ENCODE measurements at places on chromosomes 1 and 21.
A peak's percentile ranks its signal among the peaks of the same experiment; 100 is the strongest.

DNA sequence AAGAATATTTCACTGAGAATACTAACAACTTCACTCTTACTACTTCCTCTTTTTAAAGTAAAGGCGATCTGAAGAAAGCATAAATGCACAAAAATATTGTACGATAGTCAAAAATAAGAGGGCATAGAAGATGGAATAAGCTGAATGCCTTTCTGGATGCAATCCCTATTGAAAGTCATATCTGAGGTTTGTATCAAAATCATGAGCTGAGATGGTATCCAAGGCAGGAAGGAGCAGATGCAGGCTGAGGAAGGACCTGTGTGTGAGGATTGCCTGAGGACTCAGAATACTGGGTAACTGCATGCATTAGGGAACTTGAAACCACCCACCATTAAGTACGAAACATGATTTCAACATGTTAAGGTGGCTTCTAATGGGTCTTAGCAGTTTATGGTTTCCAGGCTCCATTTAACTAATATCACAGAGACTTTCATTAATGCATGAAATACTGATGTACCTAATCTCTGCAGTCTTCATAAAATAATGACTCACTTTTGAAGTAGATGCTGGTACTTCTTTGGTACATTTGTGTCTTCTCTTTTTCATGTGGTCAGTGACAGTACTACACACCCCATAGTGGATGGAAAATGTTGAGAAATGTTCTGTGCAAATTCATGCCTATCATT is 29.6 kb upstream of the RGS1 start:
- no peak for DNase-seq

DNA sequence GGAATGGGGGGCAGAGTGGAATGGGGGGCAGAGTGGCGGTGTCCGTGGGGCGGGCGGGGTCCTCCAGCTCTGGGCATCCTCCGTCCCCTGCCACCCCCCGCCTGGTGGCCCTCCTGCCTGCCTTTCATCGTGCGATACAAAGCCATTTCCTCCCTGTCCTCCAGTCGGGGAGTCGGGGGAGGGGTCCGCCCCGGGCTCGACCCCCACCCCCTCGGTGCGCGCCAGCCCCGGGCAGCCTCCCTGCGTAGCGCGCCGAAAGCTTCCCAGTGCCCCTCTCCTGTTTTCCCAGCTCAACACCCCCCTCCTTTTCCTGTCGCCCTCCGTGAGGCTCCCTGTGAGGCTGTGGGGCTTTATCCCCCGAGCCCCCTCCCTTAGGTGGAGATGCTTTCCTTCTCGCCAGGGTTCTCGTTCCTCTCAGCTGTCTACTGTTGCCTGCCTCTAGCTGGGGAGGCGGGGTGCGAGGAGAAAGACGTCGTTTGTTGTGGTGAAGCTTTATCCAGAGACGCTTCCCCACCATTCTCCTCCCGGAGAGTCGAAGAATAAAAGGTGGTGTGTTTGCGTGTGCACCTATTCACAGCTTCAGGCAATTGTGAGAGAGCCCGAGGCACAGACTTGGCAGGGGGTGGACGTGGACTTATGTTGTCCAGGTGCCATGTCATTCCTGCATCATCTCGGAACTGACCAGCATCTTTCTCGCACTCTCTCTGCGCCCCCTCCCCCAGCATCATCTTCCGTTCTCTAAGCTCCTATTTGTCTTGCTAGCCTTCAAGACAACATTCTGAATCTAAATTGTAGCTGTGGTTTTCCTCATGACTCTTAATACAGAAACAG is 848 bp downstream of the DNM3 start:
- peak; percentile 4 for DNase-seq

DNA sequence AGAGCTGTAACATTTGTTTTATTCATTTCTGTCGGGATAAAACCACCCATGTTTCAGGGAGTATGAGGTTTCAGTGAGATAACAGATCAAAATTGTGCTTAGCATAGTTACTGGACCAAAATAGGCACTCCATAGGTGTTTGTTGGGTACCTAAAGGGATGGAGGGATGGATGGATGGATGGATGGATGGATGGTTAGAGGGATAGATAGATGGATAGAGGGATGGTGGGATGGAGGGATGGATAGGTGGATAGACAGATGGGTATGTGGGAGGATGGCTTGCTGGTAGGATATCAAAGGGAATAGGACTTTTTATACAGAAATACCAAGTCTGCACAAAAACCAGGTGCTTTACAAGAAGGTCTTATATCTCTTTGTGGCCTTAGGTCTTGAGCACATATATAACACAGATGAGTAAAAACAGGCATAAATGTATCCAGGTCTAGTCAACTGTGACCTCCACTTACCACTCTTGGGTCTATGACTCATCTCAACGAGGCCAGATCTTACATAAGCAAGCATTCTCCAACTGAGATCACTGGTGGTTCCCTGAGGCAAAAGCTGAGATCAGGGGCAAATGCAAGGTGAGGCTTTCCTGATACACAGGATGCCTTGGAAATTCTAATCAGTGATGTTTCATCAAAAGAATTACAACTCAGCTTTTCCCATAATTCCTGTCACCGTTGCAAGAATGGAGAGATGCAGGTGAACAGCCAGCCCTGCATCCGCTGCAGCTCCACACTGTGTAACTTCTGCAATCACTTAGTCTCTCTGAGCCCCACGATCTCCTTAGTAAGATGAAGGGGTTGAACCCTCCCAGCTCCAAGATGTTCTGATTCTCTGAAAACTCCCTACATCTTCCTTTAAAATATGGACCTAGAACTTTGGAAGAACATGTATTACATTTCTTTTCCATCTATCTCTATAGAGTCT is 32.0 kb downstream of the PTAFR start:
- DNase-seq = peak; percentile 73

DNA sequence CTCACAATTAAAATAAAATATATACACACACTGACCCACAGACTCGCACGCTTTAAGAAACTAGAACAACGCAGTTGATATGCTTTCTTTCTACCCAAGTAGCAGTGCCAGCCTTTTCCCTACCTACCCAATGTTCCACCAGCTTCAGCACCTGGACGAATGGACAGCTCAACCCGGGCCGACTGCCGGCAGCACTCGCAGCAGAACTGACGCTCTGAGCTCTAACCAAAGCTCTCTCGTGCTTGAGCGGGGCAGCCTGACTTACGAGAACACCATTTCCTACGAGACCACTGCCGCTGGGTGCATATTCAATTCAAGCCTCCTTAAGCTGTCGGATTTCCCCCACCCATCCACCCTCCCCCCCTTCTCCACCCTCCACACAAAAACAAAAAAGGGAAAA is 127.4 kb upstream of the DPYD start:
- DNase-seq = peak; percentile 91

GRCh38 chr1:151047591-151047924 is at the start of gene C1orf56:
Gene C1orf56 (plus strand): TSS chr1:151047751. CDS start chr1:151047848, 97 bp downstream.
- peak; percentile 66 for DNase-seq

DNA sequence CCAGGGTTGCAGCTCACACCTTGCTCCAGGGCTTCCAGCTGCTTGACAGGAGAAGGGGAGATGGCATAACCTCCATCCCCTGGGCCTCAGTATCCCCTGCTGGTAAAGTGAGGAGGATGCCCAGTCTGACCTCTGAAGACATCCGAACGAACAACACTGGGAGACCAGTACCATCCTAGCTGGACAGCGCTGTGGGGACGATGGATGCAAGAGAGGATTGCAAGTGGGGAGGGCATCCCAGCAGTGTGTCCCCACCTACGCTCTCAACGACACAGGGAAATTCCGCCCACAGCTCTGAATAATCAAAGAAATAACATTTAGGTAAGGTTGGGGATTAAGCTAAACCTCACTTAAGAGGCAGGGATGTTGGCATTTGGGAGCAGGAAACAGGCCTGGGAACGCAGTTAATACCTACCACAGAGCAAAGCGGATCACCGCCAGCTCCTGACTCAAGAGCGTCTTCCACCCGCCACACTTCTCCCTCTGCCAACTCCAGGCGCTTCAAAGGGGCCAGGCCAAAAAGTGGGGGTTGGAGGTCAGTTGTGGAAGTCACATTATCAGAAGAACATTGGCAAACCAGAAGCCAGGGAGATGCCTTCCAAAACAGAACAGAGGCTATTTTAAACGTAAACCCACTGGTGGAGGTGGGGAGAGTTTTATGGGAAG is 47.6 kb downstream of the SSBP3 start:
- no peak for DNase-seq

DNA sequence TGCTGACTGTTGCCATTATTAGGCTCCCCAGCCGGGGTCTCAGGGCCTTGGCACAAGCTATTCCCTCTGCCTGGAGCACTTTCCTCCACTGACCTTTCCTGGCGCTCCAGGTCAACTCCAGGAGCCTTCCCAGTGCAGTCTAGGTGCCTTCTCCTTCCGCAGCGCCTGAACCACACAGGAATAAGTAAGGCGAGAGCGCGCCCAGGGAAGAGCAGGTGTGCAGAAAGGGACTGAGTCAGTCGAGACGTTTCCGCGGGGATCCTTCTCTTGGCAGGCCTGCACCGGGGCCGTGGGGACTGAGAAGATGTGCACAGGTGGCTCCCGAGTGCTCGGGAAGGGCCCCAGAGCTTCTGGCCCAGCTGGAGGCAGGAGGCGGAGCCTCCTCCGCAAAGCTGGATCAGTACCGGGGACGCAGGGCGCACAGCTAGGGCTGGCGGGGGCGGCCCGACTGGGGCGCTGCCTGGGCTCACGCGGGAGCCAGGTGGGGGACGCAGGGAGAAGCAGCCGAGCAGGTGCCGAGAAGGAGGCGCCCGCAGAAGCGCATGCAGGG is 765 bp upstream of the BMP8A start:
- DNase-seq = no peak

- DNase-seq = no peak
These were observed 312.0 kb upstream of the TMPRSS15 start for GRCh38 chr21:18715606-18716005.

DNA sequence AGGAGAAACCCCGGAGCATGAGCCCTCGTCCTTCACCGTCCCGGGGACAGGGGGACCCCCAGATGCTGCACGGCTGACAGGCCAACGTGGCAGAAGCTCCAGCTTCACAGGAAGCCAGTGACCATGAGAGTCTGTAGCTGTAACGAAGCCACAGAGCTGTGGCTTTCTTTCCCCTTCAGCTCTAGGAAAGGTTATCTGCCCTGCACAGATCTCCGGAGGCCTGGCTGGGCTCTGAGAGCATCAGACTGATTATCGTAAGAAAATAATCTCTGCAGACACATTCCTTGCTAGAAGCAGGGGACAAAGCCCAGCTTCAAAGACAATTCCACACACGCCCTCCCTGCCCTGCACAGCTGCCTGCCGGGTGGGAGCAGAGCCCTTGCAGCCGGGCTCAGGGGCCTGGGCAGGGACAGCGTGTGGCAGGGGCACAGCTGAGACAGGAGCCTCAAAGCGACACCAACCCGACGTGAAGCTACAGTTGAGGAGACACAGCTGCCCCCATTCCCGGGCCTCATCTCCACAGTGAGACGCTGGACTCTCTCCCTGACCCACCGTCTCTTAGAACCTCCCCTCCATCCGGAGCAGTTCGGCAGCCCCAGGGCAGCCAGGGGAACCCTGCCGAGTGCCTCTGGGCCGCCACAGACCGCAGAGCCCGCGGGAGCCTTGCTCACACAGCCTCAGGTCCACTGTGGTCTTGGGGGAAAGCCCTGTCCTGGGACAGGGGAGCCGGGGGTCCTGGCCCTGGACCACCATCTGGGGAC is 30.6 kb downstream of the POFUT2 start:
- no peak for DNase-seq

DNA sequence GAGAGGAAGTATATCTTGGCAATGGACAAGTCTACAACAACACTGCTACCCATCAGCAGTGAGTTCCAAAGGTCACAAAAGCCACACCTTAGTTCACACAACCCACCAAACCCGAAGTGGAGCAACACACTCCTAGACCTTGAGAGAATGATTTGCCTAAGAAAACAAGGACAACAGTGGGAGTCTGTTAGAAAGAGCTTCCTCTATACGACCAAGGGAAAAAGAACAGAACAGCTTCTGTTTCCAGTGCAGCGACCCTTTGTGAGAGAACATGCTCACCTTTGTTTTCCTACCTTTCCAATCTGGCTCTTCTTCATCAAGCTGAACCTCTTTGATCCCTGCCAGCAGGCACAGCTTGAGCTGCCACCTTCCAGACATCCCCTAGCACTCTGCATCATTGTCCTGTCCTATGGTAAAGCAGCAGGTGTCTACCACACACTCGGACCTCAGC is 56.7 kb upstream of the PALMD start:
- DNase-seq = no peak

GRCh38 chr1:86421601-86422280 is 2.2 kb upstream of the CLCA2 start:
- peak; percentile 26 for DNase-seq

GRCh38 chr21:21968810-21969209 is 970.6 kb downstream of the NCAM2 start:
- DNase-seq = no peak

GRCh38 chr1:121444096-121444495 is 259.3 kb downstream of the SRGAP2C start:
- no peak for DNase-seq

DNA sequence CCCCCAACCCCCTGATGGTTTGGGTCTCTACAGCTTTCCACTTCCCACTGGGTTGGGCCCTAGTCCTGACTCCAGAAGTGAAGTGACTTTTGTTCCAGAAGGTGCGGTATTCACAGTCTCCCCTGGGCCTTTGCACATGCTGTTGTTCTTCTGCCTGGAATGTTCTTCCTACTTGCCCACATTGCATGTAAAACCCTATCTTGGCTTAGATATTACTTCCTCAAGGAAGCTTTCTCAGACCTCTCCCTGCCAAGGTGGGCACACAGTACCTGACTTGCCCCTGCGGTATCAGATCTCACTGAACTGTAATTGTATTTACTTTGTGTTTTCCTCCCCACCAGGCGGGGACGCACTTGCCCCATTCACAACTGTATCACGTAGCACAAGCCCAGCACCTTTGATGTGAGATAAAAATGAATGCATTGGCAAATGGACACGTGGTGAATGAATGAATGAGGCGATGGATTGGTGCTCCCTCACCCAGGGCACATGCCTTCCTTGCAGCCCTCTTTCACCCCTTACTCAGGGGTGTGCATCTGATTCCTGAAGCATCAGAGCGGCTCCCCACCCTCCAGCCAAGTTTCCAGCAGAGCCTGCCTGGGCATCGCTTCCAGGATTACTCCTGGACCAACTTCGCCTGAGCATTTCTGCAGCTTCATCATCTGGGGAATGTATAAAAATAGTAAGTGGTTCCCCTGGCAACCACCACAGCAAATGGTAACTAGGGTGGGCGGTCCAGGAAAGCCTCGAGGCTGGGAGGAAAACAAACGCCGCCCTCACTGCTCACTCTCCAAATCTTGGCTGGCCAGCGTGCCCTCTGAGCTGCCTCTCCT is 19.8 kb downstream of the NENF start:
- DNase-seq = peak; percentile 78

DNA sequence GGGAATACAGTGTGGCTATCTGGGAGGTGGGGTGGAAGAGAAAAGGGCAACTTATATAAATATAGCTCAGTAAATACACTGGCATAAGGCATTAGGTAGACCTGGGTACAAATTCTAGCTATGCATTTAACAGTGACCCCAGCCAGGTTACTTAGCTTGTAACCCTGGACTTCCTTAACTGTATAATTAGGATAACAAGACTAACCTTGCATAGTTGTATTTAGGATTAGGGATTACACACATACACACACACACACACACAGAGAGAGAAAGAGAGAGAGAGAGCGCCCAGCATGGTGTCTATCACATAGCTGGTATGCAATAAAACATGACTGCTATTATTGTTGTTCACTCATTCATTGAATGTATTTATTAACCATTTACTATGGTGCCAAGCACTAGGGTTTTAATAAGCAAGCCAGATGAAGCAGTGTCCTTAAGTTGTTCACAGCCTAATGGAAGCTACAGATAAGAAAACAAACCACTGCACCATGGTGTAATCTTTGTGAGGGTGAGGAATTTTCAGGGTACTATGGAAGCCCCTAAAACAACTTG is 251.4 kb downstream of the ZNF648 start:
- no peak for DNase-seq

GRCh38 chr1:90187323-90187585 is 192.3 kb downstream of the ZNF326 start:
- DNase-seq = no peak

All from fibroblast of lung (primary cell).